ENCODE measurements at places on chromosomes 6 and 20.

DNA sequence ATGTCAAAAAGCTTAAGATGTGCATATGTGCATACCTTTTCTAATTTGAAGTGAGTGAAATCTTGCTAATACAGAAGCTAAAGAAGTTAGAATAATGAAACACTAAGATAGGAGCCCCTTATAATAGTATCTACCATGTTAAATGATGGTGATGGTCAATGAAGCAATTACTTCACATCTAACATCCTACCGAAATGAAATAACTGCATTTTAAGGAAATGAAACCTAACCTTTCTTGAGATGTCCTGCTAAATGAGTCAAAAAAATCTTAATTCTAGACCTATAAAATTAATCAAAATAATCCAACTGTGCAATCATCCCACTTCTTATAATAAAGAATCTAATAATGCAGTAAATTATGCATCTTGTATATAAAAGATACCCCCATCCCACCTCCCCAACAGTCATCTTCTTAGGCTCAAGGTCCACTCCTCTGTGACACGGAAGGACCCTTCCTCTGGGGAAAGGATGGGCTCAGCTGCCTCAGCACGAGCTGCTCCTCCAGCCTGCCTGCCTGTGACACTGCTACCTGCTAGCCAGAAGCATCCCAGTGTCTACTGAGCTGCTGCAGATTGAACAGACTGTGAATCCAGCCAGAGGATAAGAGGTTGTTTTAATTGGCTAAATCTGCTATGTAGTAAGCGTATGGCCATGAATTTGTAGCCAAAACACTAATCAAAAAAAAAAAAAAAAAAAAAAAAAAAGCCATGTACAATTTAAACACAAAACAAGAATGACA, 129.6 kb upstream of the BEND3 start:
- DNase-seq, result no peak

GRCh38 chr6:41088451-41088850, 15.7 kb downstream of the NFYA start:
- peak; percentile 12 for DNase-seq

DNA sequence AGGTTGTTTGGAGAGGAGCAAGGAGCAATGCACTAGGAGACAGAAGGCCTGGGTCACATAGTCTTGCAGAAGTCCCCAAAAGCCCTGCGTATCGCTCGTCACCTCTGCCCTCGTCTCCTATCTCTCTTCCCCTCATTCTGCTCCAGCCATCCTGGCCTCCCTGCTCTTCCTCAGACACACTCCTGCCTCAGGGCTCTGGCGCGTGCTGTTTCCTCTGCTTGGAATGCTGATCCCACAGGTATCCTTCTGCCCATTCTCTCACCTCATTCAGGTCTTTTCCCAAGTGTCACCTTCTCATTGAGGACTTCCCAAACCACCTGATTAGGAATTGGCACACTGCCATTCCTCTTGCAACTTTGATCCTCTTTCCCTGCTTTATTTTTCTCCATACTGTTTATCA, 9.0 kb upstream of the SLC2A10 start:
- no peak for DNase-seq

- no peak for DNase-seq
Observed at GRCh38 chr6:142926177-142926493, 18.8 kb downstream of the HIVEP2 start.

GRCh38 chr6:145531032-145531431, 204.3 kb downstream of the EPM2A start:
- DNase-seq, result no peak

- no peak for DNase-seq
Observed at GRCh38 chr6:72374857-72375256, 247.0 kb upstream of the KCNQ5 start.

DNA sequence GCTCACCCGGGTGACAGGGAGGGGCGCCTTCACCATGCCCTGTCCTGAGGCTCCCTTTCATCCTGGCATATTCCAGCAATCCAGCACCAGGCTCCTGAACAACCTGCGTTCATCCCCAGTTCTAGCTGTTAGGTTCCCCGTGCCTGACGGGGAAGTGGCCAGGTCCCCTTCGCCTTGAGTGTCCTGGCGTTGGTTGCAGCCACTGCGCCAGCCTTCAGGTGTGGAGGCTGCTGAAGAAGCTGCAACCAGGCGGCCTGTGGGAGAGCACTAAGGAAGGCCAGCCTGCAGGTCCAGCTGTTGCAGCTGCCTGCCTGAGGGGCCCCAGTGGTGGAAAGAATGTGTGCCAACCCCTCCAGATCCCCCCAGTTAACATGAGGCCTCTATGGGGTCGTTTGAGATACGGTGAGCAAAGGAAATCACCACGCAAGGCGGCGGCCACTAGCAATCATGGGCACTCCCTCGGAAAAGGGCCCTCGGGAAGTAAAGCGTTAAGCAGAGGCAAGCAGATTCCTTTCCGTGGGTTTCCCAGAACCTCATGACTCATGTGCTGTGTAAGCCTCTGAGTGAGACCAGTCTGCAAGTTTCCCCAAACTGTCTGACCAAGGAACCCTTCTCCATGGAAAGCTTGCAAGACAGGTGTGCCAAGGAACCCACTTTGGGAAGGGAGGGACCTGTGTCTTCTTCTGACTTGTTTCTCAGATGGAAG, 320.8 kb downstream of the TAF4 start:
- peak; percentile 88 for DNase-seq

DNA sequence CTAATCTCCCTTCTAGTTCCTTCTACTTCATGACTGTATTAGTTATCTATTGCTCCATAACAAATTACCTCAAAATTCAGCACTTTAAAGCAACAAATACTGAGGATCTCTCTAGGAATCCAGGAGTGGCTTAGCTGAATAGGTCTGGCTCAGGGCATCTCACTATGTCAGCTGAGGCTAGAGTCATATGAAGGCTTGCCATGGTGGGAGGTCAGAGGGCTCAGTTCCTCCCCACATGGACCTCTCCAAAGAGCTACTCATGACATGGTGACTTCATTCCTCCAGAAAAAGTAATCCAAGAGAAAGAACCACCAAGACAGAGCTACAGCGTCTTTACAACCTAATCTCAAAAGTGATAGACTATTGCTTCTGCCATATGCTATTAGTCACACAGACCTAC, 70.2 kb upstream of the PRND start:
- no peak for DNase-seq

DNA sequence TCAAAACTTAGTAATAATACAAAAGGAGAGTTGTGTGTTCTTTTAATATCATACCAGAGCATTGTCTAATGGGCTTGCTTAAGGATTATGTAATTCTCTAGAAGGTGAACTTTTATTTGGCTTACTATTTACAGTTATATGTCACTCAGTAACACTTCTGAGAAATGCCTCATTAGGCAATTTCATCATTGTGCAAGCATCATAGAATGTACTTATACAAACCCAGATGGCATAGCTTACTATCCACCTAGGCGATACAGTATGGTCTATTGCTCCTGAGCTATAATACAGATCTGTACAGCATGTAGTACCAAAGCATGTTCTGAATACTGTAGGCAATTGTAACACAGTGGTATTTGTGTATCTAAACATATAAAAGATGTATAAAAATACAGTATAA, 340.1 kb downstream of the PHF3 start:
- peak; percentile 69 for DNase-seq

DNA sequence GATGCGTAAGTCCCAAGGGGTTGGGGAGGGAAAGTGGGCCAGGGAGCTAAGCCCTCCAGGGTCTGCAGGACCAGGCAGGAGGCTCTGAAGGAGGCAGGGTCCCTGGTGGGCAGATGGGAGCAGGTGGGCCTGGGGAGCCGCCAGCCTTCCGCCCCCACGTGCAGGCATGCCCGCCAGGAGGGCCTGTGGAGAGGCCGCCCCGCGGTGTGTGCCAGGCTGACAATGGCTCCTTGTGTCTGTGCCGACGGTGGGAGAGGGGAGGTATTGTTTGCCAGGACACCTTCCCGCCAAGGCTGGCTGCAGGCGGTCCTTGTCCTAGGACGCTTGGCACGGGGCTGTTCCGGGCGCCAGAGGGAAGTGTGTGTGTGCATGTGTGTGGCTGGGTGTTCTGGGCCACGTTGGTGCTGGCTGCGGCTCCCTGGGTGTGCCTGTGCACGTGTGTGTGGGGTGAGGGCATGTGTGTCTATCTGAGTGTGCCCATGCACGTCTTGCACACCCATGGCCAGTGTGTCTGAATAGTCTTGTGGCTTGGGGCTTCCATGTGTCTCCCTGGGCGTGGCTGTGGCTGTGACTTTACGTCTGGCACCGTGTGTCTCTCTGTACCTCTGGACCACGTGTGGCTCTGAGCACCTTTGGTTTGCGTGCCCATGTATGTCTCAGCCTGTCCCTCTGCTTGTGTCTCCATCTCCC, 153.0 kb downstream of the CEBPB start:
- DNase-seq, result no peak

DNA sequence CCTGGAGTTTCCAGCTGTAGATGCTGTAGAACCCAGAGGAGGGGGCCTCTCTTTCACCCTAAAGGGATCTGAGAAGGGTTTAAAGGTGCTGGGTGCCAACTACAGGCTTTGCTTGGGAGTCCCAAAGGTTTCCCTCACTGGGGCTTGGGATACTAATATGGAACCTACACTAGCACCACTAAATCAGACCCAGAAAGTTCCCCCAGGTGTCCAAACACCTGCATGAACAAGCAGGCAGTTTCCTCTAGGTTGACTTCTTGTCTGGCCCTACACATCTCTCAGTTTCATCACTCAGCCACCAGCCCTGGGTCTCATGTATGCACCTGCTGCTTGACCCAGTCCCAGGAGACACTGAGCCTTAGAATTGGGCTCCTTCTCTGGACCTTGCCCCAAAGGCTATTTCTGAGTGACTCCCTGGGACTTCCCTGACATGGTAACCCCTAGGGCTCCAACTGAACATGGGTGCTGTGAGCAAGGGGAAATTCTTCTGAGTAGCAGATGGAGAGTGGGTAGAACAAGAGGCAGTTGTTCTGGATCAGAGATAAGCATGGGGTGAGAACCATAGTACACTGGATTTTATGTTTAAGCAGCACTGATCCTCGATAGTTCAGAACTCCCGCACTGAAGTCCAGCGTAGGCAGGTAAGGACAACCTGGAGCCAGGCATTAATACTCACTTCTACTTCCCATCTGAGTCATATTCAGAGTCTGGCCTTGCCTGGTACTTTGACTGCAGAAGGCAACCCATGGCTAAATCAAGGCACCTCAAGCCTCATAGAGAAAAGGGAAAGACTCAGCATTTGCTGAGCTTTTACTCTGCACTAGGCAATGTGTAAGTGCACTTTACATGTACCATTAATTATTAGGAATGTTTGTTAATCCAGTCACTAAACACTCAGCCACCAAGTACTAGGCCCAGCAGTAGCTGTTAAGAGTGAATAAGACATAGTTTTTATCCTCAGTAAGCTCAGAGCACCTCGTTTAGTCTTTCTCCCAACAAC, 16.8 kb downstream of the BCL2L1 start:
- DNase-seq, result no peak
